ENCODE measurements at places on chromosomes 3 and 15.

- no peak for DNase-seq
Observed at GRCh38 chr3:81554388-81554787, 207.1 kb downstream of the GBE1 start.

DNA sequence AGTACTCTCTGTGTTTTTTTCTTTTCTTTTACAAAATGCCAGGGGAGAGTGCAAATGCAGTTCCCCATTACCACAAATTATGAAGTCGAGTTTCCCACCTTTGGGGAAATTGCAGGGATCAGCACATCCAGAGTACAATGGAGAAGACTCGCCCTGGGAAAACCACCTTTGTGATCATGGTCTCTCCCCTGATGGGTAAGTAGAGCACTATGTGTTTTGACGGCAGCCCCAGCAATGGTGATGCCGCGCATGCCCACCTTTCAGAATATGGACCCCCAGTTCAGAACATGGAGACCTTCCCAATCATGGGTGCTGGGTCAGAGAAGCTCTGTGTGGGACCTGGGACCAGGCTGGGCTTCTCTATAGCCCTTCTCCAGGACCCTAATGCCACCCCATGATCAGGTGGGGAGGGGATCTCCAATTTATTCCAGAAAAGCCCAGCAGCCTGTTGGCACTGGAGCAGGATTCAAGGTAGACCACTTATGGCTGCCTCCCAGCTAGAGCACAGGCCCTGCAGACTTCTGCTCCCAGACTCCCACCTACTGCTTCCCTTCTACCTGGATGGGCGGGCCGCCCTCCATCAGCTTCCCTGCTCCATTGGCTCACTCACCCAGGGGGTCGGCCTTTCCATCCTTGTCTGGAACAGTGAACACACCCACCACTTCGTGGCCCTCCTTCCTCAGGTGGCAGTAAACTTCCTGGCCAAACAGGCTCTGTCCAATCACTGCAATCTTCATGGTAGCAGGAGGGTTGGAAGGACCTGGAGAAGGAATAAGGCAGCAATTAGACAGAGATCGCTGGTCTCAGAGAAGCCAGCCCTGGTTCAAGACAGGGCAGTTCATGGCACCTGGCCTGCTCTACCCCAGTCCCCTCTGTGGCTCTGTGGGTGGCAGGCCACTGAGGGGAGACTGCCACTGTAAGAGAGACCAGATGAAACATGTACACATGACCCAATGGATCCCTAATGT is 19.9 kb downstream of the ALDH1L1 start:
- no peak for DNase-seq

DNA sequence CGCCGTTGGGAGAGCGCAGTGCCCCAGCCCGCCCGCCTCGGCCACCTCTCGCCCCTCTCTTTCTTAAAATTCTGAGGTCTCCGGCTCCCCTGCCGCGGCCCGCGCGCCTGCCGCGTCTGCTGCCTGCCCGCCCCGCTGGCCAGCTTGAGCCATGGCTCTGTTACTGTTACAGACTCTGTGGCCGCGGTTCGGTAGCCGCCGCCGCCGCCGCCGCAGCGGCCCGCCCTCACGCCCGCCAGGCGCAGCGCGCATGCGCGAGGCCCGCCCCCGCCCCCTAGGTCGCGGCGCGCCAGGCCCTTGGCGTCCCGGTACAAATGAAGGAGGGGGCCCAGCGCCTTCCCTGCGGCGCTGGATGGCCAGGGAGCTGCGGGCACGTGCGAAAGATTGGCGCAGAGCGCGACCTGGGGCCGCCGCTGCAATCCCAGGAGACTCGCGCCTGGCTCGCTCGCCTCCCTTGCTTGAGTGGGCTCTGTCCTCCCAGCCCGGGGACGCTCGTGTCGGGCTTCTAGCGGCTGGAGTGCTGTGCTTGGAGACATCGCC is at the start of gene ONECUT1:
Gene ONECUT1 (minus strand): TSS at position 168 of the 540 bp plus-strand sequence. CDS start 452 bp downstream, outside the sequence.
- DNase-seq: no peak

DNA sequence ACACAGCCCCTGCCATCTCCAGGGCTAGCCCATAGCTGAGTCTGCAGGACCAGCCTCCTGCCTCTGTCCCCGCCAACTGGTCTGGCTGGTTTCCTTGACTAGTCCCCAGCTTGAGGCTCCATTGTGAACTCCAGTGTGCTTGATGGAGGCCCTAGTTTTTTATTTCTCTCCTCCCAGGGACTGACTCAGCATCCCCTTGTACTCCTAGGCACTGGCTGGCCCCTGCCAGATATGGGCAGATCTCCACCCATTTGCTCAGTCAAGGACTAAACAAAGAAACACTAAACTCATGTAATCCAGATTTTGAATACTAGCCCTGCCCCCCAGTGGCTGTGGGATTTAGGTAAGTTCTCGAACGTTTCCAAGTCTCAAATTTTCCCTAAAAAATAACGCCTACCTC is 415.4 kb upstream of the RORA start:
- no peak for DNase-seq

- no peak for DNase-seq
Observed at GRCh38 chr3:38549957-38550840, 54.1 kb downstream of the EXOG start.

DNA sequence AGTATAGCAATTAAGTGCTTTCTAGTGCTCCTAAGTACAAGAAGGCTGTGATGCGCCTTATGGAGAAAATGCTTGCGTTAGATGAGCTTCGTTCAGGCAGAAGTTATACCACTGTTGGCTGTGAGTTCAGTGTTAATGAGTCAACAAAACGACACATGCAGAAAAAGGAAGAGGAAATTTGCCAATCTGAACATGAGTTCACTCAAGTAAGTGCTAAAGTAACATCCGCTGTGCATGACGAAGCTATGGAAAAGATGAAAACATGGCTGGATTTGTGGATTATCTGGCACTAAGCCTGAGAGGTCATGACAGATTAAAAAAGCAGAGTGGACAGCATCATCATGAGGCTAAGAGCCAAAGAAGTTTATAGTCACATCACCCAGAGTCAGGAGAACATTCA is 36.9 kb downstream of the SH3BP5 start:
- DNase-seq: no peak

DNA sequence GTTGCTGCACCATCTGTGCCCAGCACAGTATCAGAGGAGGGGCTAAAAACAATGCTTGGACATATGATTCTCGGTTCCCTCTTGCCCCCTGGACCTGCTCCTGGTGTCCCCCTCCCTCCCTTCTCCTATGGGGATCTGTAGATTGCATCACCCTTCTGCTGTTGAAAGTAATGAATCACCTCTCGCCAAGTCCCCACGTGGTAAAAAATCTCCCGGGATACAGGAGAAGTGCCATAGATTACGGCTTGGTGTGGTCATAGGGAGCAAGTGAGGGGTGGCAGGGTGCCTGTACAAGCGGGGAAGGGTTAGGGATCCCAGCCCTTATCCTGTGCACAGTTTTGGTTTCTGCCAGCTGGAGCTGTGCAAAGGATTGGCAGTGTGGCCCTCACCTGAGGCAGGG is 37.7 kb downstream of the AMOTL2 start:
- DNase-seq: no peak

GRCh38 chr15:72341361-72341760 is 21.4 kb upstream of the CELF6 start:
- no peak for DNase-seq

- DNase-seq: no peak
Observed at GRCh38 chr3:13881536-13882410, 1.9 kb upstream of the WNT7A start.

GRCh38 chr3:148360051-148360450 is 337.7 kb upstream of the AGTR1 start:
- DNase-seq: no peak

GRCh38 chr3:195007766-195008165 is 263.2 kb downstream of the XXYLT1 start:
- DNase-seq: no peak

DNA sequence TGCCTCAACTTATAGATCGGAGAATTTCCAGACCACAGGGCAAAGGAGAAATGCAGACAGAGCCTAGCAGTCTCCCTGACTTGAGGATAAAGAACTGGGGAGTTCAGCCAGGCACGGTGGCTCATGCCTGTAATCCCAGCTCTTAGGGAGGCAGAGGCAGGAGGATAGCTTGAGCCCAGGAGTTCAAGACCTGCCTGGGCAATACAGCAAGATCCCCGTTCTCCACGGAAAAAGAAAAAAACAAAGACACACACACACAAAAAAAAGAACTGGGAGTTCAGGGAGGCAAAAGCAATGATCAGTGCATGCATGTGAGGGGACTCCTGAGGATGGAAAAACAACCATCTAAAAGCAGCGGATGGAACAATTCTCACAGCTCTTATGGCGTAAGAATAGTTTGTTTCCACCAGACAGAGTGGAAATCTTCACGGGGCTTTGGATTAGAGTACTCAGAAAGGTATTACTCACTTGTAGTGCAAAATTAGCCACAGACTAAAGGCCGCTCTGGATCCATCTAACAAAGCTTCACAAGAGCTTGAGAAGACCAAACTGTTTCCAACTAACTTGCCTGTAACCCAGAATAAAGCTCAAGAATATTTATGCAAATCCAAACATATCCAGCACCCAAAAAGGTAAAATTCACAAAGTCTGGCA is 16.3 kb downstream of the SEC11A start:
- DNase-seq: no peak

DNA sequence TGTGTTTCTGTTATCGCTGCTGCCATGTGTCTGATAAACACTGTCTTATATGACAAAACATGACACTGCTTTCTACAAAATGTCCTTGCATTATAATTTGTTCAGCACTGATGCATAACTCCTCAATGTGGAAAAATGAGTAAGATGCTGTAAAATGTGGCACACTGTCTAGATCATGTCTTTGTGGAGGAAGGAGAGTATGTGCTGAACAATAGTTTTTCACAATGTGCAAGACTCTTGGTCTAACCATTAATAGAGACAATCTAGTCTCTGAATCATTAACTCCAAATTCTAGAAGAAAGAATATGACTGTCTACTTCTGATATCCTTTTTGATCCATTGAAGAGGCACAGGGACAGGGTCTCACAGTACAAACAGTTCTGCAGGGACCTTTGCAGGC is 127.9 kb upstream of the RARB start:
- no peak for DNase-seq

GRCh38 chr3:112813723-112814171 is 32.9 kb downstream of the CD200R1L start:
- DNase-seq: no peak

- peak; percentile 92 for DNase-seq
Observed at GRCh38 chr3:115239717-115240116, 92.6 kb upstream of the ZBTB20 start.

DNA sequence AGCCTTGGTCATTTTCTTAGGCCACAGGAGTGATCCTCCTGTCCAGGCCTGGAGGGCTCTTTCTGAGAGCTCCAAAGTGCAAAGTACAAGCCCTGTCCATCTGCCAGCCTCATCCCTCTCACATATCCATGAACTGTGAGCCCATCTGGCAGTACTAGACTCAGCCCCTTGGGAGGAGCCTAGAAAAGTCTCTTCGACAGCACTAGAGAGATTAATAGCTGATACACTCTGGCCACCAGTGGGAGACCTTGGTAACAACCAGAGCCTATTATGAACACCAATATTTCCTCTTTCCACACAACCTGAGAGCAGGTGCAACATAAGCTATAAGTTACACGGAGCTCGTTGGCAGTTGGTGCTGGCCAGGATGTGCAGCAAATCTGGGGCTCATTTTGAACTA is 59.5 kb upstream of the DCLK3 start:
- DNase-seq: no peak

DNA sequence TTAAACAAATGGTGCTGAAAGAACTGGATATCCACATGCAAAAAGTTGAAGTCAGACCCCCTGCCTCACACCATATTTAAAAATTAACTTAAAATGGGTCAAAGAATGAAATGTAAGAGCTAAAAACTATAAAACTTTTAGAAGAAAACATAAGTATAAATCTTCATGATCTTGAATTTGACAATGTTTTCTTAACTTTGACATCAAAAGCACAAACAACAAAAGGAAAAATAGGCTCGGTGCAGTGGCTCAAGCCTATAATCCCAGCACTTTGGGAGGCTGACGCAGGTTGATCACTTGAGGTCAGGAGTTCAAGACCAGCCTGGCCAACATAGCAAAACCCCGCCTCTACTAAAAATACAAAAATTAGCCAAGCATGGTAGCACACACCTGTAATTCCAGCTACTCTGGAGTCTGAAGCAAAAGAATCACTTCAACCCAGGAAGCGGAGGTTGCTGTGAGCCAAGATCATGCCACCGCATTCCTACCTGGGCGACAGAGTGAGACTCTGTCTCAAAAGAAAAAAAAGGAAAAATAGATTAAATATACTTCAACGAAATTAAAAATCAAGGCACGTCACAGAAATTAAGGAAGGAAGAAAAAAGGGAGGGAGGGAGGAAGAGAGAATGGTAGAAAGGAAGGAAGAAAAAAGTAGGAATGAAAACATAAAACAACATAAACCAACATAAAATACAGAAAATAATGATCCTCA is 1.5 kb downstream of the RAB27A start:
- no peak for DNase-seq

DNA sequence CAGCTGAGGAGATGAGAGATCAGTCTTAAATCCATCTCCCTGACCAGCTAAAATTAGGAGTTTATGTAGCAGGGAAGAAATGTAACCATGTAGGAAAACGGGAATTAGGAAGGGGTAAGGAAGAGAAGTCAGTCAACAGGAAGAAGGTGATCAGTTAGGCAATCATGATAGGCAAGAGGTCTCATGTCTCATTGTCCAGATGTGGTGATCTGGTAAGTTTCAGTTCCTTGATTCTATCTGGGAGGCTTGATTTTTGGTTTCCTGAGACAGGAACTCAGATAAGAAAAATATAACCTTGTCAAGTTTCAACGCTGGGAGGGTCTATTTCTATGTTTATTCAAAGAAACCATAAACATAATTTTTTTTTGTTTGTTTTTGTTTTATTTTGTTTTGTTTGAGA is 40.3 kb upstream of the TBC1D5 start:
- DNase-seq: no peak

GRCh38 chr3:142310439-142310838 is 85.1 kb upstream of the GK5 start:
- DNase-seq: no peak

DNA sequence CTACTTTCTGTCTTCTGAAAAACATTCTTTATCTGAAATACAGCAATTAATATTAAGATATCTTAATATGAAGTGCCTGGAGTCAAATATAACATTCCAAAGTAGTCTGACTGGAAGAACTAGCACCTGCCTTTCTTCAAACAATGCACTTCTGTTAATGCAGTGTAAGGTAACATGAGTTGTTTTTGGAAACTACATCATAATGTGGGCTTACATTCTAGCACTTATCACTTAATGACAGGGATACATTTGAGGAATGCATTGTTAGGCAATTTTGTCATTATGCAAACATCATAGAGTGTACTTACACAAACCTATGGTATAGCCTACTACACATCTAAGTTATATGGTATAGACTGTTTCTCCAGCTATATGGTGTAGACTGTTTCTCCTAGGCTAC is 49.2 kb downstream of the SLC15A2 start:
- DNase-seq: no peak

GRCh38 chr15:92083190-92083589 is 229.7 kb downstream of the SLCO3A1 start:
- DNase-seq: no peak

DNA sequence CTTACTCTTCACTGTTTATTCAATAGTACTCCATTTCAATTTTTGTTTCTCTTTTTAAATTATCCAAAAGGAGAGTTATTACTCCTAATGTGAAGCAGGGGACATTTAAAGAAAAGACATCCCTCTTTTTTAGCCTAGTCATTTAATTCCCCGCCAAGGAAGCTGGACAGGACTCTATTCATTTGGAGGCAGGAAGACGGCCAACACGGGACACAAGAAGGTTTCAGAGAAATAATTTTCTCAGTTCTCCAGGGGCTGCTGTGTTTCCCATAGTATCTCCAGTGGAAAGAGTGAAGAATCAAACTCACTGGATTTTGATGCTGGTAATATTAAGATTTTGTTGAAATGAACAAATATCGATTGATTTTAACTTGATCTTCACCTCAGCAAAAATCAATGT is 833.7 kb downstream of the ROBO2 start:
- DNase-seq: no peak

GRCh38 chr3:128550113-128550440 is 57.1 kb upstream of the GATA2 start:
- DNase-seq: no peak

Data from NCI-H1436 treated with DMSO at 0.1 percent for 48 hours (cell line).